ENCODE measurements at places on chromosomes 11 and 22.
A peak's percentile ranks its signal among the peaks of the same experiment; 100 is the strongest.

GRCh38 chr22:48953103-48953720, 874.5 kb downstream of the BRD1 start:
- no peak for DNase-seq

DNA sequence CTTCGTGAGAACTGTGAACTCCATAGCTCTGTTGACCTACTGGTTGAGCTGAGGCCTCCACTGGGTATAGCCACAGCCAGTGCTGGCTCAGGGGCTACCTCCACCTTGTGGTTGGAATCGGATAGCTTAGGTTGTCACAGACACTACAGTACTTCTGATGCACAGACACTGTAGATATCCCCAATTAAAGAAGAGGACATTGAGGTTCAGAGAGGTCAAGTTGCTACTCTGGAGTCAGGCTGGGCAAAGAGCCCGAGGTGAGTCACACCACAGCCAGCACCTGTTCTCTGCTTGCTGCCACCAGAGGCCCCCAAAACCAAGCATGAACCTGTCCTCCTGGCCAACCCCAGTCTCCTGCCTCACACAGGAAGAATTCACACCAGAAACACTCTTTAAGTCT, 5.4 kb downstream of the UFD1 start:
- DNase-seq = no peak

DNA sequence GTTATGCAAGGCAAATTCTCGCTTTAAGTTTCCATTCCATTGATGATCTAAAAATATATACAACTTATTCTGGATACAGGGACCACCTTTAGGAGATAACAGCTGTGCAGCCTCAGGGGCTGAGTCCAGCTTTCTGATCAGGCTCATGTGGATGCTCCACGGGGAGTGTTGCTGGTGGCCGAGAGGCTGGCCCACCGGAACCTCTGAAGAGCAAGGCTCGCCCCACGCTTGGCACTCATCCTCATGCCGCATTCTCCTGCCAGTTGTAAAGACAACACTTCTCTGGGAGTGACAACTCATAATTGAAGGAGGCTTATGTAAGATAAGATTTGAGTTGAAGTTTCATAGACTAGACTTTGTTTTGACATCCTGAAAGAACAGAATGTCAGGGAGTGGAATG, 123.5 kb downstream of the MPPED1 start:
- DNase-seq = no peak

- no peak for DNase-seq
These were observed 40.2 kb downstream of the TSPAN18 start for GRCh38 chr11:44766972-44767278.

GRCh38 chr11:92557879-92558278, 333.3 kb downstream of the FAT3 start:
- no peak for DNase-seq

- DNase-seq = peak; percentile 43
These were observed 19.4 kb downstream of the HTR3A start for GRCh38 chr11:113994077-113994954.

GRCh38 chr11:103948187-103948763, 88.2 kb upstream of the DDI1 start:
- no peak for DNase-seq

DNA sequence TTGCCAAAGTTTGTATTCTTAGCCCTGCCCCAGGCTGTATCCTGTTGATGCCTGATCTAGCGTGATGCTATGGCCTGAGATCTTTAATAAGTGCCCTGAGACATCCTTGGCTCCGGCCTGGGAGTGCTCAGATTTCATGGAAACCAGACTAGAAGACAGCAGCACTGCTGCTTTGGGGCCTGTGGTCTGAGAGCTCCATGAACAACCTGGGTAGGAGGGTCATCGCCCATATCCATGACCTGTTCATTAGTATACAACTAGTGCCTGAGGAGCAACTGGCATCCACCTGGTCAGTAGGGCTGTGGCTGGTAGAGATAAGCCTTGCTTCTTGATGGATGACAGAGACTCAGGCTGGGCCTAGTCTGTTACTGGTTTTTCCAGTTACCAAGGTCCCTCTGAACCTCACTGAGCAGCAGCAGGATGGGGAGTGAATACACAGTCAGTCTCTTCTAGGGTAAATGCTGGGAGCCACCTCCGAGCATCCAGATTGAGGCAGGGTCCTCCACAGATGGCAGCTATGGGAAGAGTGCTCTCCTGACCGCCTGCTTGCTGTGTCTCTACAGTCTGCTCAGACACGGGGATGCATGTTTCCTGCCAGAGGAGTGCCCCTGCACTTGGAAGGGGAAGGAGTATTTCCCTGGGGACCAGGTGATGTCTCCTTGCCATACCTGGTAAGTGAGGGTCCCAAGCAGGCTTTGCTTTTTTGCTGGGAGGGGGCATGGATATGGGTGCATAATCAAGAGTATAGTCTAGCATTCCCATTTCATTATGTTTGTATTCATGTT, 39.0 kb downstream of the OTOG start:
- no peak for DNase-seq

All from CD4-positive, alpha-beta T cell treated with Interleukin-2 at 100 ng/mL for 4 hours (primary cell).